ENCODE measurements at places on chromosomes 6 and 20.
A peak's percentile ranks its signal among the peaks of the same experiment; 100 is the strongest.

DNA sequence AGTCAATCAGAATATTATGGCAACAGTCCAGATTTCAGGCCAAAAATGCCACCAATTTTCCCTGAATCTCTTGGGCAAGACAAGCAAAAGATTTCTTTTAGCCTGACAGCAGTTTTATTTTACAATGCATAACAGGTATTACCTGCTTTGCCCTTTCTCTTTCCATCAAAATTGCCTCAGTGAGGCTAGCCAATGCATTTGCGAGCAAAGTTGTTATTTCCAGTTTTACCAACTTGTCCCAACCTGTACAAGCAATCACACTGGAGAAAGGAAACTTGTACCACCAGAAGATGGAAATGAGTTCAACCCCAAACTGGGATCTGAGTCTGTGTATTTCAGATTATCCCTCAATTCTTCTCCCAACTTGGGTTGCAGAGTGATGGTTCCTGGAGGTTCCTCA, 279.9 kb upstream of the CDYL start:
- no peak for DNase-seq

DNA sequence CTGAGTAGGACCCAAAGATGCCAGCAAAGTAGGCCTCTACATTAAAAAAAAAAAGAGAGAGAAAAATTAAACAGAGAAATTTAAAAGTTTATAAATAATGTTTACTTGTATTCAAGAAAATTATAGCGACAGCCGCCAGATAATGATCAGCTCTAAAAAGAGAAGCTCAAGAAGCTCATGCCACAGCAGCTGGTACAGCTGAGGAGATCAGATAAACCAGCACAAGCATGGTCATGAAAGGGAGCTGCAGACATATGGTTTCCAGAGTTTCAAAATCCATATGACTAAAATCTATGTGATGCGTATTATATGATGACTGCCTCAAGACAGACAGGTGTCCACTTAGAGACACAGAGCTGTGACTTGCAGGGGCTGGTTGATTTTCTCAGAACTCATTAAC, 13.6 kb upstream of the HLA-C start:
- no peak for DNase-seq

GRCh38 chr6:45577836-45578504, 200.2 kb upstream of the SUPT3H start:
- DNase-seq = no peak

GRCh38 chr20:41163821-41164220, 26.5 kb downstream of the PLCG1 start:
- DNase-seq = no peak

GRCh38 chr6:56329271-56330050, 82.1 kb upstream of the COL21A1 start:
- DNase-seq = no peak

GRCh38 chr6:18343741-18344140, 43.4 kb upstream of the RNF144B start:
- no peak for DNase-seq

GRCh38 chr20:58198901-58199355, 29.5 kb downstream of the ANKRD60 start:
- DNase-seq = no peak

- no peak for DNase-seq
Measured at GRCh38 chr6:40930555-40930954, 108.5 kb downstream of the UNC5CL start.

DNA sequence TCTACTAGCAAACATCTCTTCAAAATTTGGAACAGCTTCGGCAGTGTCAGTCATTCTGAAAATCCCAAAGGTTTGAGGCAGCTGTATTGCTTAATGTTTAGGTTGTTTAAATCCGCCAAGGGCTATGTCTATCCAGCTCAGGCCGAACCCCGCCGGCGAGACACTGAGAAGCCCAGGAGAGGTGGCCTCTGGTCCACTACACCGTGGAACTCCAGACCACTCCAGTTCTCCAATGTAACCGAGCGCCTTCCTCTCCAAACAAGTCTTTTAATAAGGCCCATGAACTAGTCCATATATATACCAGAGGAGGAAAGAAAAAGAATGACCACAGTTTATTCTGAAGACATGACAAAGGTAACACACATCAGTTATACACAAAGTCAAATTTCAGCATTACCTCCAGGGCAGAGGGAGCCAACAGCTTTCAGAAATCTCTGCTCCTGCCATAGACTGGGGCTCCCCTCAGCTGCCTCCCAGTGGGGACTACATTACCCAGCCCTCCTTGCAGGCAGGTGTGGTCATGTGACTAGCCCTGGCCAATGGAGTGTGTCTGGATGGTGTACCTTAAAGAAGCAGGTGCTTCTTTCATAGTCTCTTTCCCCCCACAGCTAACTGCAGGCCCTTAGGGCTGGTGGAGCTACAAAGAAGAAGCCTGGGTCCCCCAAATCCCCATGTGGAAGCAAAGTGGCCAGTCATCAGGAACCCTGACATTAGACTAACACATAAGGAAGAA, at the start of gene RAMACL:
Gene RAMACL, minus strand, starts transcription at position 255 of the 733 bp plus-strand sequence. Its CDS starts 201 bp downstream, at position 54.
- DNase-seq = peak; percentile 52

DNA sequence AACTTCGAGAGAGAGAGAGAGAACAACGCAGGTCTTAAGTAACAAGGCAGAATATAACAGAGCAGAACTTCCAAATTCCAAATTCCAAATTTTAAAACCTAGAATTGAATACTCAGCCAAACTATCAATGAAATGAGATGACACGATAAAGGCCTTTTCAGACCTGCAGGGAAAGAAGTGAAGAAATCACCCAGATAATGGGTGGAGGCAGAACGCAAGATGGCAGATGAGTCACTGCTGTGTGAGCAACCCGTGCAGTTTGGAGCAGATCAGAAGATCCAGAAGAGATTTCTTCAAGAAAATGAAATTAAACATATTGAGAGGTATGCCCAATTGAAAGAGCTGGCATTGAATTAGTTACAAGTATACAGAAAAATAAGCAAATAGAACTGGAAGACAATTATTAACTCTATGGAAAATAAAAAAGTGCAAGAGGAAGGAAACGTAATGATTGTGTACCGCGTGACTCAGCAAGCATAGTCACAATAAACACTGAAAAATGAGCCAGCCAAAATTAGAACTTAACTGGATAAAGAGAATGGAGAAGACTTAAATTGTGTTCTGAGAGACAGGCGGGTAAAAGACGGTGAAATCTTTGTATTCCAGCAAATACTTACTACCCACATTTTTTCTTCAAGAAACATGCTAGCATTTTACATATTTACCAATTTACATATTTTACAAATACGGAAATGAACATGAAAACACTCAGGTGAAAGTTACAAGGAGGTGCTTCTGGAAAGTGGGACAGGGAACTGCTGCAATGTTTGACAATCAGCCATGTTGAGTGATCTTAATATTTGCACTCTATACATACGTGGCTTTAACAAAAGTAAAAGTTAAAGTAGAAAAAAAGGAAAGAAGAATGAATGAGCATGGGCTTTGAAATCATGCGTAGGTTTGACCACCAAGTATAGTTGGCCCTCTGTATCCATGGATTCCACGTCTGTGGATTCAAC, 87.9 kb upstream of the CDYL start:
- DNase-seq = no peak

DNA sequence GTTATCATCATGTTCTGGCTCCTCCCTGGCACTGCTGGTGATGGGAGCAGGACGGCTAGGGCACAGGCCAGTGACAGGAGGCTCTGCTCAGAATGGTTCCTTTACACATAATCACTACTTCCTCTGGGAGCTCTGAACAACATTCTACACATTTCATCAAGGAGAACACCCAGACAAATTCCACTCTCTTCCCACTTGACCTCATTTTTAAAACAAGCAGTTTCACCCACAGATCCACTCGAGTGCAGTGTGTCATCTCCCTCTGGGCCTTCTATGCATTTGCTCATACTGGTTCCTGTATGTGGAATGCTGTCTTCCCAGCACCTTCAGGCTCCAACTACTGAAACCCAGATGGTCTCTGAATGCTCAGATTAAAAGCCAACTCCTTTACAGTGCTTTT, 84.8 kb downstream of the ELOVL5 start:
- DNase-seq = no peak

- DNase-seq = no peak
Measured at GRCh38 chr6:73363537-73363875, 1.0 kb downstream of the KHDC3L start.

- no peak for DNase-seq
Measured at GRCh38 chr20:49630396-49630951, 62.5 kb upstream of the PTGIS start.

DNA sequence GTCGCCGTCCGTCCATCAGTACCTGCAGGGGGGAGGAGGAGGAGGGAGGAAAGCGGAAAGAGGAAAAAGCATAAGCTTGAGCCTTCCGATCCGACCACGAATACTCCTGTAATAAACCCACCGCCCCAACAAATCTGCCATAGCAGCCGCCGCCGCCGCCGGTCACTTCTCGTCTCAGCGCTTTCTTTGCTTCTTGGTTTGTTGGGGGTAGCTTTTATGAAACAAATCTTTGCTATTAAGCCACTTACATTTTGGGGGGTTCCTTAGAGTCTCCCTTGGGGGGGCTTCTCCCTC, 277 bp downstream of the ADGRB3 start:
- no peak for DNase-seq

GRCh38 chr6:113125626-113126025, 731.5 kb upstream of the MARCKS start:
- DNase-seq = no peak

GRCh38 chr6:148758492-148758891, 11.7 kb downstream of the UST start:
- DNase-seq = peak; percentile 47

DNA sequence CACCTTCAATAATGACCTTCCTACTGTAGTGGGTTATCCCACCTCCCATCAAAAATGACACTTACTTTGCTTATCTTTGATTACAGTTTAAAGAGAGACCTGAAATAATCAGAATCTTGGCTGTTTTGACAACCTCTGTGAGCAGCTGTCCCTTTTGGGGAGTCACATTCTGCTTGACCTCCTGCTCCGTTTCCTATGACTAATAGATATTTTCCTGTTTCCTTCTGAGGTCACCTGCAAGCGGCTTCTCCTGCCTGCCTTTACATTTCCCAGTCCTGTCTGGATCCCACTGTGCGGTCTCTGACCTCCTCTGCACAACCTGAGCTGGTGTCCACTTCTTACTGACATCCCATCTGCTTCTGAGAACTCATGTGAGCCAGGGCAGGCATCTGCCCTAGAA, 54.2 kb downstream of the TRAM2 start:
- DNase-seq = no peak

DNA sequence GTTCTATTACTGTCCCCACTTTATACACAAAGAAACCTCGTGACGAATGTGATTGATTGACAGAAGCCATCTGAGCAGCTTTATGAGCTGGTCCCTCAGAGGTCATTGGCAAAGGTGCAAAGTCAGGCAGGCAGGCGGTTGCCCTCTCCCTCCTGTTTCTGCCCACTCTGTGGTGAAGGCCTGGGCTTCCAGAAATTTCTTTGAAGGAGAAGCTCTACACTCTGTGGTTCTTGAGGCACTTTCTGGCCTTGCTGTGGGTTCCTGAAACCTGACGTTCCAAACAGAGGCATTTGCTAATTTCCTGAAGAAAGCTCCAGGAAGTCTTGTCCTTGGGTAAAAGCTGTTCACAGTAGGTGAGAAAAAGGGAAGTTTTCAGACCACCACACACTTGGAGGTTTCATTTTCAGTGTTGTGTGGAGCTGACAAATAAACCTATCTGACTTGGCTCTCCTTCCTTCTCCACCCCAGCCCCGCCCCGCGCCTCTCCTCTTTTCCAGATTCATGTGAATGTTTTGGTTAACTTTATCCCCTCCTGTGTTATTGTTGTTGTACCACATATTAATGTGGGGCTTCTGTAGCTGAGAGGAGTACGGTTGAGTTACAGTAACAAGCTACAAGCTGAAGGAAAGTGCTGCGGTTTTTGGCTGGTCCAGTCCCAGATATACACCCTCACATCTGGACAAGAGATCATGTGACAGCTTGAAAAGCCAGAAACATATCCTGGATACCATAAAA, 274.1 kb downstream of the CLIC5 start:
- no peak for DNase-seq

DNA sequence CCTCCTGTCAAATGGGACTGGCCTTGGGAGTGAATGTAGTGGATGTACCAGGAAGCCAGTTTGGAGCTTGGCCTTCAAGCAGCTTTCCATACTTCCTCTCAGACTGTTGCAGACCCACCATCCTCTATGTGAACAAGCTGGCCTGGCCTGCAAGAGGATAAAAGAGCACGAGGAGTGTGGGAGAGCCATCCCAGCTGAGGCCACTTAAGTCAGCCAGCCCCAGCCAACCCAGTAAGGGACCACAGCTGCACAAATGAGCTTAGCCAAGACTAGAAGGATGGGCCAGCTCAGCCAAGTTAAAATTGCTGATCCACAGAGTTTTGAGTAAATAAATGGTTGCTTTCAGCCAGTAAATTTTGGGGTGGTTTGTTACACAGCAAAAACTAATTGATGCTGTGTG, 156.9 kb upstream of the SOX4 start:
- DNase-seq = no peak

- DNase-seq = no peak
Measured at GRCh38 chr6:35919085-35919826, 1.6 kb downstream of the SRPK1 start.

- no peak for DNase-seq
Measured at GRCh38 chr20:58097943-58098342, 130.5 kb downstream of the ANKRD60 start.
